ENCODE measurements at places on chromosomes 1 and 21.

- DNase-seq, result peak; percentile 77
Observed at GRCh38 chr1:243748706-243749283, 101.2 kb downstream of the AKT3 start.

DNA sequence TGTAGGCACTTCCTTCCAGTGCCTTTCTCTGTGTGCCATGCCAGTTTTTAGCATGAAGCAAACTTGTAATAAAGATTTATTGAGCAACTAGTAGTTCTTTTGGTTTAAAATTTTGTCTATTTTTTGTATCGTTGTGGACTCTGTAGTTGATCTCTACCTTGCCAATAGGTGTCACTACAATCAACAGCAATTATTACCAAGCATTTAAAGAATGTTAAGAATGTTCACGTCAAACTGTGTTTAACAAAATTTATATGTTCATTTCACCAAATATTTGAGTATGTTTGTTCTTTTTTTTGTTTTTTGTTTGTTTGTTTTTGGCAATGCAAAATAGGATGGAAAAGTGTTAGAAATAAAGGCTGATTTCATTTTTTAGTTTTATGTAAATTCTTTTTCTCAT lies 208.1 kb downstream of the PATJ start:
- no peak for DNase-seq

DNA sequence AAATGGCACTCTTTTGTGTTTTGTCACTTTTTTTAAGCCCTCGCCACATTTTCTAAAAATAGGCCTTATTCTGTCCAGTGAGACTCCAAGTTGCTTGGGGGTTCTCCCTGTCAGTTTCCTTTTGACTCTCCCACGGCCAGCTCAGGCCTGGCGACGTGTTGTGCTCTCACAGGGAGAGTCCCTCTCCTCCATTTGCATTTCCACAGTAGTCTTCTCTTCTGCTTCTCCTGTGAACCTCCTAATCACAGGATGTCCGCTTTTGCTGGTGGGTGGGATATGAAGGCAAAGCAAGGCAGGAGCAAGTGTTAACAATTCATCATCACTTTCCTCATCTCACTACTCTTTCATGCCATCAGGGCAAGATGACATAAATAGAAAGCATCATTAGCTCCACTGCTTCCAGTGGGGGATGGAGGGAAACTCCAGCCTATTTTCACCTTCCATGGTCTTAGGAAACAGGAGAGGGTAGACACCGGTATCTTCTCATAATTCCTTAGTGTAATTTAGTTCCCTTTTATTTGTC lies 99.8 kb downstream of the INTS7 start:
- DNase-seq, result no peak

GRCh38 chr1:8883491-8883890 lies 5.0 kb upstream of the ENO1 start:
- DNase-seq, result no peak

DNA sequence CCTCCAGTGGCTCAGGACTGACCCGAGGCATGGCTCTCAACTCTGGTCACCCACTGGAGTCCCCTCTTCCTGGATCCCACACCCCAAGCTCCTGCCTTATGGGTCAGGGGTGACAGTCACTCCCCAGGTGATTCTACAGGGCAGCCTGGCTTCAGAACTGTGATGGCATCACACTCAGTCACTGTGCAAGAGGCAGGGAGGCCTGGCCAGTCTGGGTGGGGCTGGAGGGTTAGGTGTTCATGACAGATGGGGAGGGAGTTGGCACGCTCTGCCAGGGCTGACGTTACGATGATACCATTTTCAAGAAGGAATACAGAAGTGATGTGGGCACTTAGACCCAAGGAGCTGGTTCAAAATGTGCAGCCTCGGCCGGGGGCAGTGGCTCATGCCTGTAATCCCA lies 25.2 kb upstream of the ABCG1 start:
- no peak for DNase-seq

DNA sequence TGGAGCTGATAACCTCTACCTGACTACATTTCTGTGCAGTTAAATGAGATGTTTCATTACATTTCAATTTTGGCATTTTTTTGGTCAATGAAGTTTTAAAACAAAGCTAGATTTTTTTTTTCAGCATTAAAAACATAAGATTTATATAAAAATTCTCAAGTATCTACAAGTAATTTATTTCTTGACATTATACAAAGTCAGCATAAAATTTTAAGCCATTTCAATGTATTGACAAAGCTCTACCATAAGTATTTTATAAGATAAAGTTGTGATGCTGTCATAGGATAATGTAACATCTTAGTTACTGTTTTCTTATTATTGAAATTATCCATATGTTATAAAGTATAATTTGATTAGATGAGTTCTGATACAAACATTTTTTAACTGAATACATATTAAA lies 351.6 kb downstream of the PTBP2 start:
- no peak for DNase-seq

DNA sequence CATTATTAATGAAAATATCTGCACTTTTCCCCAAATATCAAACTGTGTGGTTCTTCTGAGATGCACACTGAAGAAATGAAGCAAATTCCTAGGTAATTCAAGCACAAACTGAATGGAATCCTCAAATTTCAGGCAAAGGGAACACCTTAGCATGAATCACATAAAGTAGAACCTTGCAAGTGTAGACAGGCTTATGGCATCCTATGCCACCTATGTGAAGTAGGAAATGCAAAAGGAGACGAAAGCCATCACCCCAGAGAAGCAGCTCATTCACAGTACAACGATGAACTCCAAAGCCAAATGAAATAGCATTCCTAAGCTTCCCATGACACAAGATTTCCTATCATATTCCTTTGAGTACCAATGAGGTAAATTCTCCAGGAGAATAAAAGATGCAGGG lies 461.2 kb upstream of the RUNX1 start:
- DNase-seq, result no peak

GRCh38 chr1:21051177-21051825 lies 125.4 kb downstream of the EIF4G3 start:
- DNase-seq, result no peak

- DNase-seq, result no peak
Observed at GRCh38 chr21:35457097-35457804, 408.1 kb upstream of the RUNX1 start.

GRCh38 chr1:200738949-200739651 lies 407 bp downstream of the CAMSAP2 start:
- DNase-seq, result no peak

DNA sequence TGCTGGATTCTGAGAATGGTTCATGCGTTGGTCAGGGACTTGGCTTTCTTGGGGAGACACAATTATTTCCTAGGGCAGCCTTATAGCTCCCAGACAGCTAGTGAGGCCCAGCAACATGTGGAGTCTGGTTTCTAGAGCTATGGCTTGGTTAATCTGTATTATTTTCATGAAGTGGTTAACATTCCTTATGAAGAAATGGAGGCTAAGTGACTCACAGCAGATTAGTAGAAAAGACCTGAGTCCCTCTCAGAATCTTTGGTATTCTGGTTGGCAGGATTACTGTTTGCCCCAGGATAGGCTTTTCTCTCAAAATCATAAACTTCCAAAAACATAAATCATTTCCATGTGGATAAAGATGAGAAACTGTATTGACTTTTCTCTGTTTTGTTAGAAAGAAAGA lies 42.3 kb downstream of the DUSP10 start:
- DNase-seq, result no peak

DNA sequence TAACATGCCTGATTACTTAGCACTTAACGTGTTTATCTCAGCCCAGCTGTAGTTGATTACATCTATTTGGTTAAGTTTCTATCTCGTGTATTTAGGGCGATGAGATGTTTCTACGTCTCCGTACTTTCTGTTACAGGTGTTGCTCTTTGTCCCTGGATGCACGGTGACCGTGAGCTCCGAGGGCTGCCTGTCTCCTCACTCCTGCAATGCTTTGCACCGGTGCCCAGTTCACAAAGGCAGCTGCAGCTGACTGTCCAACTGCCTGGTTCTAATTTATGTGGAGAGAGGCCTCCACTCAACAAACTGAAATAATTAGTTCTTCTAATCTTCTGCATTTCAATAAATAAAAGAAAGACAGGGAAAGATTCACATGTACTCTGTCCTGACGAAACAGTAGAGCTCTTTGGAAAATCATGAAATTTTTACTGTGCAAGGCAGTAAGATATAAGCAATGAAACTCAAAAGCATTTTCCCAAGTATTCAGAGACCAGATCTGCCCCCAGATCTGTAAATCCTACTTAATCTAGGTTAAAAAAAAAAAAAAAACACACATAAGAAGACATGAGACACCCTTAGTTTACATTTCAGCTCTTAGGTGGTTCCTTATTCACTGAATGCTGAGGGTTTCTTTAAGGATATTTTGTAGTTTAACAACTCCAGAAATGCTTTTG lies 108.2 kb downstream of the TGFBR3 start:
- no peak for DNase-seq

DNA sequence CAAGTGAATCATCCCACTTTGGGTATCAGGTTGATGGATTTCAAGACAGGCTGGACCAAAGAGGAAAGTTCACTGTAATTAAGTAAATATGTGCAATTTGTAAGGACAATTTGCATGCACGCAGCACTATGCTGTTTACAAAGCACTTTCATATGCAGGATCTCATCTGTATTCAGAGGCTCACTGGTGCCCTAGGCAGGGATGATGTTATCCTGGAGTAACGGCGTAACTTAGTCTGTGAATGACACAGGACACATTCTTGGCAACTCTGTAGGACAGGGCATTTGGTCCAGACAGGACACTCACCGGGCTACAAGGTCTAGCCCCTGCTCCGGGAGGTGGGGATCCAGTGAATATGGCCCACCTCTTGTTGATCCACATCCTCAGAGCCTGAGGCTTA lies 365.4 kb upstream of the DUSP10 start:
- DNase-seq, result no peak

DNA sequence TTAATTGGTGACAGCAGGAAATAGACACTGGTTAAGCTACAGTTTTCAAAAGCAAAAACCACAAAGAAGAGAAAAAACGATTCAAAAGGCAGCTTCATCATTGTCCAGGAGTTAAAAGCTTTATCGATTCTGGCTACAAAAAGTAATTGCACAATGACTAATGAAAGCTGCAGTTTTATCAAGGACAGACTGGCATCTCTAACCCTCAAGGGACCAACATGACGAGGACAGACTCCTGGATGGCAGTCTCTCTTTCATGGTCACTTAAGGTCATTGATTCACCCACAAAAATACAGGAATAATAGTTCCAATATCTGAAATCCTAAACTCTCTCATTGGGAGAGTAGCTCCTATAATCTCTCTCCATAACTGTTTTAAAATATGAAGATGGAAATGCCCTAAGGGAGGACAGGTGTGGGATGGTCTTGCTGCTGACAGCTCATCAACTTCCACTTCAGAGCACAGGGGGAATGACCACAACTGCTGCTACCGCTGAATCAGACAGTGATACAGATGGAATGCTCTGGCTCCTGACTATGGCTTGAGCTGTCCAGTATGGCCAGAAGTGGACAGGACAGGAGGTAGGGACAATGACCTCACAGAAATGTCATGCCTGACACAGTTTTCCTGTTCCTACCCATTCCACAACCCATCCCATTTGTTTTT lies 17.4 kb upstream of the CPLANE2 start:
- no peak for DNase-seq

DNA sequence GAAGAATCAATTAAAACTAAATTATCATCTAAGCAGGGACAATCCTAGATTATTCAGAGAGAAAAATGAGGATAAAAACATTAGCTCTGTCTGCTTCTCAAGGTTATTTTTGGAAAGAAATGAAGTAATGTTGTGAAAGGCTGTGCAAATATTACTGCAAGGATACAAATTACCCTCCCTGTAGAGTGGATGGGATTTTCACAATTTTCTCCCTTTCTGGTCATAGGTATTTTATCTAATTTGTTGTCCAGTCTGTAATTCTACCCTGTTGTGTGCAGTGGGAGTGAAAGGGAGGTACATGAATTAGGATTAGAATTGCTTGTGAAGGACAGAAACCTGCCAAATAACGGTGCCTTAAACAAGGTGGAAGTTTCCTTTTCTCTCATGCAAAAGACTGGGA lies 54.7 kb downstream of the MAP3K7CL start:
- DNase-seq, result no peak

DNA sequence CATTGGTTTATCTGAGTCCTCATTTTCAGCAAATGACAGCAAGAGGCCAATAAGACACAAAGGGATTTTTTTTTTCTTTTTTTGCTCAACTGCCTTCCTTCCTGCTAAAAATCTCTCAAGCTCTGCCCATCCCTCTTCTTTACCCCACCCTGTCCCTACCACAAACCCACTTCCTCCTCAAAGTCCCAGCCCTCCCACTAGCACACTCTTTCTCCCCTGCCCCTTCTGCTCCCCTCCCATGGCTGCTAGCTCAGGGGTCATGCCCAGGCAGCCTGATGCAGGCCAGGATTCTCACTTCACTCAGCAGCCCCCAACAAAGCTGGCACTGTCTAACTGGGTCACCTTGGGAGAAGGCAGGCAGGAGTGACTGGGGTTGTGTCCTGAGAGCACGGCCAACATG lies 28.8 kb upstream of the PPP2R5A start:
- no peak for DNase-seq

- no peak for DNase-seq
Observed at GRCh38 chr1:30196872-30197638, 526.3 kb downstream of the MATN1 start.

GRCh38 chr1:193069748-193070385 lies 10.5 kb downstream of the RO60 start:
- no peak for DNase-seq

DNA sequence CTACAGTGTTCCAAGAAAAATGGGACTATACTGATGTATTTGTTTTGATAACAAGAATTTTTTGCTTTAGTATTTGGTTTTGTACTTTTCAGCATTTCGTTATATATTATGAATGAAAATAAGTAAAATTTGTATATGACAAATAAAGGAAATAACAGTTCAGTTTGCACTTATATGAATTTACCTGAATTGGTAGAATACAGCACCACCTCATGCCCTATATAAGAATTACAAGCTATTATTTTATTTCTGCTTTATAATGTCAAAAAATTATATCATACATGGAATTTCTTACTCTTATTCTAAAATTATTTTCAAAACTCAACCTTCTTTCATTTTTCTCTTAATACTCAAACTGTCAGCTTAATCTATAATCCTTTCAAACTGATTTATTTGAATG lies 14.6 kb downstream of the EFCAB7 start:
- no peak for DNase-seq

- DNase-seq, result no peak
Observed at GRCh38 chr1:110003747-110004428, 19.3 kb downstream of the AHCYL1 start.

GRCh38 chr1:212514782-212515181 lies 82.1 kb downstream of the NENF start:
- no peak for DNase-seq

All from NCI-H2227 treated with DMSO at 0.1 percent for 48 hours (cell line).